ENCODE measurements at places on chromosomes 4 and X.

DNA sequence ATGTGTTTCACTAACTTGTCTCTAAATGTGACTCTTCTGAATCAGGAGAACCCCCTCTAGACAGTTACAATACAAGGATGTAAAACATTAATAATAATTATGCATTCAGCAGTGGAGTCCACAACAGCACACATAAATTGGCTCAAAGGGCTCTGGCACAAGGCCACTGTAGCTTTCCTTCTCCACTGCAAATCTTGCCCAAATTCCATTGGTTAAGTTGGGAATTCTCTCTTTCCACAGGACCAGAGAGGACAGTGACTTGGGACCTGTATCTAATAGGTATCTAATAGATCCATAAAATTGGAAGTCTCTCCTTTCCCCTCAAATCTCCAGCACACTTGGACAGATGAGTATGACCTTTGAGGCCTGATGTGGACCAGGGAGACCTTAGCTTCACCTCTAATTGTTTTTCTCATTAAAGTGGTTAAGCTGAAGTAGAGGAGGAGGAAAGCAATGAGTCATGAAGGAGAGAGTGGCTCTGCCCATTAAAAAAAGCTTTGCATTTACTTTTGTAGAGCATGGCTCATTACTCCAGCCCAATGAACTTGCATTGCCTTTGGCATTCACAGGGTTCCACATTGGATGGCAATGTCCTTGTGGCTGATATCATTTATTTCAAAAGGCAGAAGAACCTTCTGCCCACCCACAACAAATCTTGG lies 72.3 kb upstream of the SH3RF1 start:
- DNase-seq: no peak

GRCh38 chr4:71550220-71551165 lies 211.7 kb downstream of the SLC4A4 start:
- no peak for DNase-seq

DNA sequence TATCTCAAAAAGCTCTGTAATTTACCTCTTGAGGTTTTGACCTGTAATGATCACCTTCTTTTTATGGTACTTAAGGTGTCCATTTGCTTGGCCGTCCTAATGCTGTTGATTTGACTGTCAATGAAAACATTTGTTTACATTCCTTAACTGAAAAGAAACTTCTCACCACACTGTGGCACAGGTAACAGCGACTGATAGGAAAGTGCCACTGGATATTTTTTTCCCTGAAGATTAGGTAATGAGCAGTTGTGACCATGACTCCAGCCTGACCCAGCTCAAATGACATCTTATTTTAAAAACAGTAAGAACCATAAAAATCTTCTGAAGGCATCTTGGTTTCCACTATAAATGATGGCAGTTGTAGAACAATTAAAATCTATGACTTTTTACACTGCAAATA lies 87.6 kb downstream of the HHIP start:
- DNase-seq: no peak

- DNase-seq: no peak
Measured at GRCh38 chr4:25624616-25625015, 31.0 kb upstream of the SLC34A2 start.

GRCh38 chrX:9888953-9889470 lies 78.1 kb upstream of the CLDN34 start:
- DNase-seq: no peak

DNA sequence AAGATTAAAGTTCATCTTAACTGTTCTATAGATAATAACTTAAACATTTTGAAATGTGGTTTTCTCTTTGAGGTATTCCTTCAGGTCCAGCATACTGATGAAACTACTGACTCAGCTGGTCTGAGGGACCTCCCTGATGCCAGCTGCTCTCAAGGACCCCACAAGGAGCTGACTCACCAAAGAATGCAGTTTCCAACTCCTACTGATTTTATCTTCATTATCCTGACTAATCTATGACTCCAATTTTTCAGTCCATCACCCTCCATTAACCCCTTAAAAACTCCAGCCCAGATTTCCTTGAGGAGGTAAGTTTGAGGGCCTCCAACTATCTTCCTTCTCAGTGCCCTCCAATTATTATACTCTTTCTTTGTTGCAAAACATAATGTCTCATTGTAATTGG lies 1.4 kb upstream of the UGT2B4 start:
- no peak for DNase-seq

- DNase-seq: no peak
Measured at GRCh38 chrX:29890004-29890403, 325.4 kb upstream of the MAGEB2 start.

GRCh38 chr4:6502147-6502546 lies 29.7 kb upstream of the PPP2R2C start:
- no peak for DNase-seq

GRCh38 chr4:47118192-47118929 lies 87.0 kb downstream of the GABRB1 start:
- DNase-seq: no peak

DNA sequence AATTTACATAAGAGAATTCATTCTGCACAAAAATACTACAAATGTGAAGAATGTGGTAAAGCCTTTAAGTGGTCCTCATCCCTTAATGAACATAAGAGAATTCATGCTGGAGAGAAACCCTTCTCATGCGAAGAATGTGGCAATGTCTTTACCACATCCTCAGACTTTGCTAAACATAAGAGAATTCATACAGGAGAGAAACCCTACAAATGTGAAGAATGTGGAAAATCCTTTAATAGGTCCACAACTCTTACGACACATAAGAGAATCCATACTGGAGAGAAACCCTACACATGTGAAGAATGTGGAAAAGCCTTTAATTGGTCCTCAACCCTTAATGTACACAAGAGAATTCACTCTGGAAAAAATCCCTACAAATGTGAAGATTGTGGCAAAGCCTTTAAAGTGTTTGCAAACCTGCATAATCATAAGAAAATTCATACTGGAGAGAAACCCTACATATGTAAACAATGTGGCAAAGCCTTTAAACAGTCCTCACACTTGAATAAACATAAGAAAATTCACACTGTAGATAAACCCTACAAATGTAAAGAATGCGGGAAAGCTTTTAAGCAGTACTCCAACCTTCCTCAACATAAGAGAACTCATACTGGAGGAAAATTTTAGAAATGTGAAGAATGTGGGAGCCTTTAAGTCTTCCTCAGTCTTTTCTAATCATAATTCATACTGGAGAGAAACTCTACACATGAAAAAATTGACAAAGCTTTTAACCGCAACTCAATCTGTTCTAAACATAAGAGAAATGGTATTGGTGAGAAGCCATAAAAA lies 37.4 kb downstream of the ZNF718 start:
- no peak for DNase-seq

DNA sequence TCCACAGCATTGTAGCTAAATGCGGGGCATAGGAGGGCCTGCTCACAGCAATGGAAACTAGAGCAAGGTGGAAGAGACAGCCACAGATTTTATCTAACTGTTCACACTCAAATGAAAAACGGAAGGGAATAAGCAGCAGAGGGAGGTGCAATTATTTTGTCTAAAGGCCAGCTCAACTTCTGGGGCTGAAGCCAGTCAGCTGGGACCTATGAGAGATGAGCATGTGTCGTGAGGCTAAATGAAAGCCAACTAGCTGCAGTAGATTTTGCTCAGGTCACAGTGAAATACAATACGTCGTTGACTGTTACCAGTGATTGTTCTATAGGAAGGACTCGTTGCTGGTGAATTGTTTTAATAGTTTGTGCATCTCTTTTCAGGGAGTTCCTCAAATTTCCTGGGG lies 26.4 kb upstream of the FGFBP2 start:
- no peak for DNase-seq

DNA sequence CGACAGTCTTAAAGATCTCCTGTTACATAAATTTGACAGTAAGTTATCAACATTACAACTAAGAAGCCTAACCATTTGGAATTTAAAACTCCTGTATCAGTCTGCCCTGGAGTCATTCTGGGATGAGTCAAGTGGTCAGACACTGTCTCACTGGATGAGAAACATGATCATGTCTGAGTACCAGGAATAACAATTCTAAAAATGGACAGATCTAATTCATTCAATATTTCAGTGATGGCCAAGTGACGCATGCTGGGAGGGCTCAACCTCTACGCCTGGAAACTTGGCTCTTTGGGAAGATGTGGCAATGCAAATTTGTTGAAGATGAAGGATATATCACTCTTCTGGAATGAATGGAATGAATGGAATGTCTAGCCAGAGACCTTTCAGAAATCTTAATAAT lies 1427.2 kb downstream of the STIM2 start:
- no peak for DNase-seq

DNA sequence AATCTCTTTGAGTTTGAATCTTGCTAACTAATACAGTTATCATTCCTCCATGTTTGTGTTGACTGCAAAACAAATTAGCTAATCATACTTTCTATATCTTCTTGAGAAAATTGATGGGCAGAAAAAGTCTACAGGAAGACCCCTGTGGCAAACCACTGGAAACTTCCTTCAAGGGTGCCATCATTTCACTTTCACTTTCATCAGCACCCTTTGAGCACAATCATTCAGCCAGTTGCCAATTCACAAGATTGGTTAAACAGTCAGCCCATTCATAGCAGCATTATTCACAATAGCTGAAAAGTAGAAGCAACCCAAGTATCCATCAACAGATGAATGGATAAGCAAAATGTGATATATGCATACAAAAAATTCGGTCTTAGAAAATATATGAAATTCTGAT lies 101.5 kb downstream of the CCDC160 start:
- DNase-seq: no peak

GRCh38 chrX:118548841-118549240 lies 53.2 kb downstream of the DOCK11 start:
- DNase-seq: no peak

- DNase-seq: no peak
Measured at GRCh38 chrX:97126020-97126419, 242.3 kb downstream of the RPA4 start.

DNA sequence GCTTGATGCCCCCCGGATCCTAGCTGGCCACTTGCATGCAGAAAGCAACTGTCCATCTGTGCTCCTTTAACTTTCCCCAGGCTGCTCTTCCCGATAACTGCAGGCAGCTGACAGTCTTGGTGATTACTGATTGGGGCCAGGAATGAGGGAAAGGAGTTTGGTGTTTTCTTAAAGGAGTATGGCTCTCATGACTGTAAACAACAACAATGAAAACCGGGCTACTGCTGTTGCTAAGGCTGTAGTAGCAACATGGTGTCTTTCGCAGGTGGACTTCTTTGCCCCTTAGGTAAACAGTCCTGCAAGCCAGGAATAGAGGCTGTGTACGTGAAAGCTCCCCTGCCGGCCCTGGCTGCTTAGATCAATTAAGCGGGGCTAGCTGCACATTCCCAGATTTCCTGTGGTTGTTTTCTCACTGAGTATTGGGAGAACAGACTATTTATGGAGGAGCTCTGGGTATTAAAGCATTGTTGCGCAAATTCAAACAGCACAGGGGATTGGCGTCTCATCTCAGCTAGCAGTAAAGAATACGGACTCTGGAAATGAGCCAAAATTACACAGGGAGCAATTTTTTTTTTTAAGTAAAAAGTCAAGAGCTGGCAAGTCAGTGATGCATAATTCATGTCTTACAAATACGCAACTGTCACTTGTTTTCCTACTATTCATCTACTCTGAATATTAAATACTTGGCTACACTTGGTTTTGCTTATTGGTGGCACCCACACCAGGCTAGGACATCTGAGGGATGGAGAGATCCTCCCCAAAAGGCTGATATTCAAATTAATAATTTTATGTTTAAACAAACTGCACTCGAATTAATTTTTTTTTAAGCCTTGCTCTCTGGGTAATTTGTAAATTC lies 61.6 kb upstream of the NAP1L5 start:
- no peak for DNase-seq

DNA sequence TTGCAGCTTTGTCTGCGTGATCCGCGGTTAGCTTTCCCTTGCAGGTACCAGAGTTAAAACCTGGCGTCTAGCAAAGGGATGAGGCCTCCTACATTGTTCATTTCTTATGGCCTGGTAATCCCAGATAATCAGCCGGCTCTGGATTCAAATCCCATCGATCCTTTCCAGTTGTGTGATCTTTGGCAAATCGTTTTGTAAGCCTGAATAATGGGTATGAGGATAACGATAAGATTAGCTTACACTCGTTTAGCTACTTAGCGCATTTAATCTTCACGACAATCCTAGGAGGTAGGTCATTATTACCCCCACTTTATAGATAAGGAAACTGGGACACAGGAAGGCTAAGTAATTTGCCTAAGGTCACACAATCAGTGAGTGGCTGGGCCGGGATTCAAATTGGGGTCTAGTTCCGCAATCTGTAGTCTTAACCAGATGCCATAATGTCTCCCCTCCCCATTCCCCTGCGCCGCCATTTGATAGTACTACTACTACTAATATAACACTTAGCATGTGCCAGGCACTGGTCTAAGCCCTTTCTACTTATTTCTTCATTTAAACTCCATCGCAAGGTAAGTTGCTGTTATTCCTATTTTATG lies 1.7 kb upstream of the UBA1 start:
- no peak for DNase-seq

DNA sequence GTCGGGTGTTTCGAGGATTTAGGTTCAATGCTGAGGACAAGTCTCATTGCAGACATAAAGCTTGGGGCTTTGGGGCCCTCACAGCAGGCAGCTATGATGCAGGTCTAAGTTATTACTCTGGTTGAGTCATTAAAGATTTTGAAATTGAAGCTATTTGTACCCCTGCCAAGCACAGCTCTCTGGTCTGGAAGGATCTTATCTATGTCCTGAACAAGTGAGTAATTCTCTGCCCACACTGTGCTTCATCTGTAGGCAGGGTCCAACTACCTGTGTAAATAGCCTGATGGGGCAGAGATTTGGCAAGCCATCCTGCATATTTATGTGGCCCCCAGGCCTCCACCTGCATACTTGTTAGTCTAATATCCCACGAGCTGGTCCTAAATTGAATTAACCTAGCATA lies 41.4 kb upstream of the MAGEA4 start:
- no peak for DNase-seq

- no peak for DNase-seq
Measured at GRCh38 chr4:158255727-158256324, 45.5 kb downstream of the TMEM144 start.

GRCh38 chr4:15317246-15317645 lies 110.6 kb upstream of the C1QTNF7 start:
- no peak for DNase-seq
